HuH-7 (cell line): ENCODE measurements at places on chromosomes 11 and 22.

DNA sequence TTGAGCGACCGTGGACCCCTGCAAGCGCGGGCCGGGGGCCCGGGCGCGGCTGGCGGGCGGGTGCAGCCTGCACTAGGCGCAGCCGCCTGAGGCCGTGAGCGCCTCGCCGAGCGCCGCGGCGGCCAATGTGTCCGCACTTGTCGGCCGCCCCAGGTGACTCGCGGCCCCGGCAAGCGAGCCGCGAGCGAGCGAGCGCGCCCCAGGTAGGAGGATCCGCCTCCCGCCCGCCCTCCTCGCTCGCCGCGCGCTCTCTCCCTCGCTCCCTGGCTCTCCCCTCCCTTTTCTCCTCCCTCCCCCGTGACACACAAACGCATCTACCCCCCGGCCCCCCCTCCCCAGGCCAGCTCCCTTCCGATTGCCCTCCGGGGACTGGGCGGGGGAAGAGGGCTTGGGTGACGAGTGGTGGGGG lies at the start of gene WNT7B:
WNT7B (minus strand) TSS at position 160 of the 409 bp plus-strand sequence. CDS start 408 bp downstream, outside the sequence.
- no peak for DNase-seq

DNA sequence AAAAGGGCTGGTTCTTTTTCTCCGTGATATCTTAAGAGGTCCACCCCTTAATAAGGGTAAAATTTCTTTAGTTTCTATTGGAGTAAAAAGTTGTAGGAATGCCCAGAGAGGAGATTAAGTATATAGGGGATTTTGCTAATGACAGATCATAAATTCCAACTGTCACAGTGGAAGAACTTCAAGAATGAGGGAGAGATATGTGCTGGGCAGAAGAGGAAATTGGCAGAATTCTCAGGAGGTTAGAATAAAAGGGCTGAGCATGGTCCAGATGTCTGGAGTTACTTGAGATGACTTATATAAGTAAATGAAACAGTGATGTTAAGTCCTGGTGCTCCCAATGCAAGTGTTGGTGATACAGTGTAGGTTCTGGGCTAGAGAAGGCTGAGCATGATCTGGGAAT lies 417.6 kb upstream of the ARHGAP42 start:
- no peak for DNase-seq

GRCh38 chr22:43537019-43537585 lies 125.3 kb downstream of the MPPED1 start:
- peak; percentile 58 for DNase-seq

- DNase-seq, result no peak
Observed at GRCh38 chr22:33247758-33248157, 189.6 kb upstream of the SYN3 start.

- DNase-seq, result no peak
Observed at GRCh38 chr22:44143579-44143978, 37.1 kb upstream of the PARVG start.

DNA sequence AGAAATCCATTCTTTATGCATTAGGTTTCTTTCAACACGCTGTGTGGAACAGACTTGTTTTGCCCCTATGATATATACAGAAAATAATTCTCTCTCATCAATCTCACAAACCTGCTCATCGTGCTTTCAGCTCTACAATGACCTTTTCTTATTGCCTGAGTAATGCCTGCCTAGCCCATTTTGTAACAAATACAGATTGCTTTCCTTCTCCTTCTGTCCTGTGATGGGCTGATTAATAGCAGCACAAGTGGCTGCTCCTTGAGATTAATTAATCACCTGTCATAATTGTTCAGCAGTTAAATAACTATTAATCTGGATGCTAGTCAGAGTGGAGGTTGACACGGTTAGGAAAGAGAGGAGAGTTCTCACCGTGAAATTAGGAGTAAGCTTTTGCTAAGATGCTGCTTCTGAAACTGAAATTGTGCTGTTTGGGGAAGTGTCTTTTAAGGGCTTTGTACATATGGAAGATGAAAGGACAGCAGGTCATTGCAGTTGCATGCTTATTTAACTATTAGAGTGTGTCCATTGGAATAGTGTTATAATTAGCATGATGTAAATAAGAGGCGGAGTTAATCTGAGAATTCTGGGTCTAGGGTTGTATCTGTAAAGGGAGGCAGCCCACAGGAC lies 1430.5 kb downstream of the FAM181B start:
- no peak for DNase-seq

DNA sequence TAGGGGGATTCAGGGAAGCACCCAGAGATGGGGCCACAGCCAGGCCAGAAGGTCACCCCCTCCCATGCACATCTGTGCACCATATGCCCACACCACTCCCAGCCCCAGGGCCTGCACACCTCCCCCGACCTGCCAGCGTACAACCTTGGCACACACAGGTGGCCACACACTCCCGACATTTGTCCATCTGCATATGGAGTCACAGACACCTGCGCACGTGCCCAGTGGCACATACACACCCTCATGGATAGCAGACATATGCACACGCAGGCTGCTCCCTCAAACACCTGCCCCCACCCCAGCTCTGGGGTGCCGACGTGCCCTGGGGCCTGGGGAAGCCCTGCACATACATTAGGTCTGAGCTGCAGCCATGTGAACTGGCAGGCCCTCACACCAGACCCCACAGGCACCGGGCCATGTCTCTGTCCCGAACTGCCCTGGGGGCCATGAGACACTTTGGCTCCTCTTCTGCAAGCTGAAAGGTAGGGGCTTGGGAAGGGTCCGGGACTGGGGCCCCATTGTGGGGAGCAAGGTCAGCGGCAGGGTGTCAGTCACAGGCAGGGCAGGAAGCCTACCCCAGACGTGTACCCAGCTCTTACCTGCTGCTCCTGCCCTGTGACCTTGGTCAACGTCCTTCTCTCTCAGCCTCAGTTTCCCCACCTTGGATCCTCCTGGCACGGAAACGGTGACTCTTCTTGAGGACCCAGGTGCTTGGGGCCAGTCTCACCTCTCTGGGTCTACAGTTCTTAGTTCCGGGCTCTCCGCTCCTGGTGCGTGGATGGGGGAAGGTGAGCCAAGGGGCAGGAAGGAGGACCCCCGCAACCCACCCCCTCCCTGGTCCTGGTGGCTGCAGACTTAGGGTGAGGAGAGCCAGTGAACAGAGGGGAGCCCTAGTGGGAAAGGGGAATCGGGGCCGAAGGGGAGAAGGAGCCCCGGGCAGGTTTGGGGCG lies 579 bp upstream of the CABP7 start:
- no peak for DNase-seq

- no peak for DNase-seq
Observed at GRCh38 chr11:82814379-82814778, 80.7 kb upstream of the FAM181B start.

- DNase-seq, result no peak
Observed at GRCh38 chr11:65297026-65297672, 17.5 kb upstream of the CDC42EP2 start.

DNA sequence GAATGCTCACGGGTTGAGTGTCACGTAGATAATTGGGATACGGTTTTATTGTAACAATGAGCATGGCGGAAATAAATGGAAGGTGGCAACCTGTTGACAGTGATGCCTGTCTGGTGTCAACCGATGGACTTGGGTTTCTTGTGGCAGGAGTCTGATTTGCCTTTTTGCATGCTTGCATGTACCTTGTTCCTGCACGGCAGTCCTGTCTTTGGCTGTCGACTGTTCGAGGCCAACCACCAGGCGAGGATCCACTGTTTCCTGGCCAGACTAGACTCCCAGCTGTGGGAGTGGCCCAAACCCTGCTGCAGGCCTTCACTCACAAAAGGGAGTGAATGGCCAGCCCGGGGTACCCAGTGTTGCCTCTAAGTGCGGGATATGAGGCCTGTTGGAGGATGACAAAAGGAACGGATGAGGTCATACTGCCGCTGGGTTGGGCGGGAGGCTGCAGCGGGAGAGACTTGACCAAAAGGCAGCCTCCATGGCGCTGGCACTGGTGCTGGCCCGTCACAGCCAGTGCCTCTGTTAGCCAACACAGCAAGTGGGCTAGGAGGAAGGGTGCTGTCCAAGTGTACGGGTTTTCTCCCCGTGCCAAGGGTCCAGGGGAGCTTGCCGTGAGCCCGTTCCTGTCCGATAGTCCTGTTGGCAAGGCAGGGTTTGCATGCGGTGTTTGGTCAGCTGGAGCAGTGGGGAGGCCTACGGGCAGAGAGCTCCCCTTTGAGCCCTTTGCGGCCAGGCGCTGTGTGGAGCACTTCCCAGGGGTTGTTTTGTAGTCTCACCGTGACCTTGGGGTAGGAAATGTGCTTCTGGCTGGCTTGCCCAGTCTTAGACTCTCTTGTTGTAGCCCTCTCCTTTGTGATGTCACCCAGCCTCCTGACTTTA lies 974 bp downstream of the DGCR8 start:
- no peak for DNase-seq

DNA sequence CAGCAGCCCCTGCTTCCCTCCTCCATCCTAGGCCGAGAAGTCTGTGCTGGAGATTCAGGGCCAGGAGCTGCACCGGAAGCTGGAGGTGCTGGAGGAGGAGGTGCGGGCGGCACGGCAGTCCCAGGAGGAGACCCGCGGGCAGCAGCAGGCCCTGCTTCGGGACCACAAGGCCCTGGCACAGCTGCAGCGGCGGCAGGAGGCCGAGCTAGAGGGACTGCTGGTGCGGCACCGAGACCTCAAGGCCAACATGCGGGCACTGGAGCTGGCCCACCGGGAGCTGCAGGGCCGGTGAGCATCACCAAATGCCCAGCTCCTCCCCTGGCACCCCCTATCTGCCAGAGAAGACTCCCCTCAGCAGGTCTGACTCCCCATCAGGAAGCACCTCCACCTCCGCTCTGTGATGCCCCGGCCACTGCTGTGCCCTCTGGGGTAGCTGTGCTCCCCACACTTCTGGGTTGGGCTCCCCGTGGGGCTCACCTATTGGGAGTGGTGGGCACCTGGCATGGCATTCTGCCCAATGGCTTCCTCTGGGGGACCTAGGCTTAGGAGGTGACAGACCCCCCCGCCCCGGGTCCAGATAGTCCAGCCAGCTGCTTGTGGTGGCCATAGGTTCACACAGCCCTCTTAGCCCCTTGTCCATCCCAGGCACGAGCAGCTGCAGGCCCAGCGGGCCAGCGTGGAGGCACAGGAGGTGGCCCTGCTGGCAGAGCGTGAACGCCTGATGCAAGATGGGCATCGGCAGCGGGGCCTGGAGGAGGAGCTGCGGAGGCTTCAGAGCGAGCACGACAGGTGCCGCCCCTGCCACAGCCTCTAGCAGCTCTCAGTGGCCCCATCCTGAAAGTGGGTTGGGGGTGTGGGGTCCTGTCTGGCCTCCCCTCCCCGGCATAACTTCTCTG lies 6.6 kb upstream of the RPS6KA4 start:
- DNase-seq, result no peak

DNA sequence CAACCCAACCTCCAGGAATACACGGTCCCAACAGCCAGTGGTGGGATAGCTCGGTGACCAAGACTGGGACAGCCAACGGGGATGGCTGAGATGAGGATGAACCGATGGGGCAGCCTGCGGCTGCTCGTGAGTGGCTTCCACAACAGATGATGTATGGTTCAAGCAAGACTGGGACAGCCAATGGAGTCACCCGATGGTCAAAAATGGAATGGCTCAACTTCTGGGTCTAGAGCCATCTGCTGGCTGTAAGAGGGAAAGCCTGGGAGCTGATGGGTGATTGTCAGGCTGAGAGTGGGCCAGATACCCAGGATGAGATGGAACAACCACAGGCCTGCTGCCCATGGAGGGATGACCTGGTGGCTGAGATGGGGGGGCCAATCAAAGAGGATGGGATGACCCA lies 35.5 kb downstream of the SYT7 start:
- peak; percentile 98 for DNase-seq

GRCh38 chr11:28058333-28058732 lies 49.6 kb downstream of the KIF18A start:
- DNase-seq, result no peak

- DNase-seq, result peak; percentile 49
Observed at GRCh38 chr22:25953919-25954318, 211.9 kb downstream of the MYO18B start.

GRCh38 chr11:34492806-34493414 lies 20.7 kb downstream of the ELF5 start:
- DNase-seq, result peak; percentile 42

DNA sequence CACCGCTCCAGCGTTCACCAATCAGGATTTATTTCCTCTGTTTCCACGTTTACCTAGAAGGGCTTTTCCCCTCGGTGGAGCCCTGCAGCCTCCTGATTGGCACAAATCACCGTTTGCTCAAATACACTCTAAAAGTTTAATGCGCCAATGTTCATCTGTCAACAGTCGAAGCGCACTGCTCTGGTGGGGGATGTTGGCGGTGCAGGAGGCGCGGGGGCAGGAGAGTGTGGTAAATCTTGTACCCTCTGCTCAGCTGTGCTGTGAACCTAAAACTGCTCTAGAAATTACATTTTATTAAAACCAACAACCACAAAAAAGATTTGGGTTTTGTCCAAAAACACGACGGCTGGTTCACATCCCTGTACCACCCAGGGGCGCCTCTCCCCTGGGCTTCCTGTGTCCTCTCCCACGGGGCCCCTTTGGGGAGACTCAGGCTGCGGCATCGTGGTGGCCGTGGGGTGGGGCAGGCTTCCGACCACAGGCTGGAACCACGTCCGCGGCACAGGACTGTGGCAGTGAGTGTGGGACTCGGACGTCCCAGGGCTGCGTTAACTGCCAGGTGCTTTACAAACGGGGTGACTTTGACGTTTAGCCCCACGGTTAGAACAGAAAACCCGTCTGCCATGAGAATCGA lies 13.5 kb downstream of the TTLL8 start:
- DNase-seq, result no peak

DNA sequence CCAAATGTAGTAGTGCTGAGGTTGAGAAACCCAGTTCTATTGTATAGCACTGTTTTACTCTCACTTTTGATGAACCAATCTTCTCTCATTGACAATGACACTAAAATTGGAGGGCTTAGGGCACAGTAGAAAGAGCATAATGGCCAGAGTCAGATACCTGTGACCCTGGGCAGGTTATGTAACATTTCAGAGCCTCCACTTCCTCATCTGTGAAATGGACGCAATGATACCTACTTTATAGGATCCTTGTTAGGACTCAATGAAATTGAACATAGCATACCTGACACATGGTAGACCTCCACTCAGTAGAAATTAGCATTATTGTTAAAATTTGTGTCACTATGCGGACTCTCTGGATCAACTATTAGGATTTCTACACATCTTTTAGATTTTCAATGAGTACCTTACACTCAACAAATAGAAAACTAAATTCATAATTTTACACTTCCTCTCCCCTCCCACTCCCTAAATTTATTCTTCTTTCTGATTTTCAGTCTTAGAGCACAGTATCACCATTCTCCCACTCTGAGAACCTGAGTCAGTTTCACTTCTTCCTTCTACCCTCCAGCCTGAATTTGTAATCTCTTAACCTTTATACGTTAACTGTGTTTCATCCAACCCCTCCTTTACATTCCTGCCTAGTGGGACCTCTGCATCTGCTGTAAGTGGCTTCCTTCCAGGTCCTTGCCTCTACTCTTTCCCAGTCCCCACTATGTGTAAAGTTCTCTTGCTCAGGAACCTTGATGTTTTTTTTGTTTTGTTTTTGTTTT lies 78.3 kb downstream of the MICAL2 start:
- DNase-seq, result no peak

- DNase-seq, result peak; percentile 48
Observed at GRCh38 chr11:130144141-130144540, 15.4 kb upstream of the ST14 start.

GRCh38 chr22:25125693-25126357 lies 73.8 kb upstream of the CRYBB3 start:
- DNase-seq, result no peak

GRCh38 chr11:102148059-102148458 lies 37.8 kb downstream of the YAP1 start:
- no peak for DNase-seq

- DNase-seq, result no peak
Observed at GRCh38 chr11:19789835-19790710, 77.4 kb downstream of the NAV2 start.

- DNase-seq, result no peak
Observed at GRCh38 chr11:59766542-59767224, 11.5 kb downstream of the STX3 start.
